ENCODE measurements at places on chromosomes 7 and 10.
A peak's percentile ranks its signal among the peaks of the same experiment; 100 is the strongest.

GRCh38 chr7:95088536-95089215 lies 181.3 kb downstream of the PPP1R9A start:
- DNase-seq = no peak

DNA sequence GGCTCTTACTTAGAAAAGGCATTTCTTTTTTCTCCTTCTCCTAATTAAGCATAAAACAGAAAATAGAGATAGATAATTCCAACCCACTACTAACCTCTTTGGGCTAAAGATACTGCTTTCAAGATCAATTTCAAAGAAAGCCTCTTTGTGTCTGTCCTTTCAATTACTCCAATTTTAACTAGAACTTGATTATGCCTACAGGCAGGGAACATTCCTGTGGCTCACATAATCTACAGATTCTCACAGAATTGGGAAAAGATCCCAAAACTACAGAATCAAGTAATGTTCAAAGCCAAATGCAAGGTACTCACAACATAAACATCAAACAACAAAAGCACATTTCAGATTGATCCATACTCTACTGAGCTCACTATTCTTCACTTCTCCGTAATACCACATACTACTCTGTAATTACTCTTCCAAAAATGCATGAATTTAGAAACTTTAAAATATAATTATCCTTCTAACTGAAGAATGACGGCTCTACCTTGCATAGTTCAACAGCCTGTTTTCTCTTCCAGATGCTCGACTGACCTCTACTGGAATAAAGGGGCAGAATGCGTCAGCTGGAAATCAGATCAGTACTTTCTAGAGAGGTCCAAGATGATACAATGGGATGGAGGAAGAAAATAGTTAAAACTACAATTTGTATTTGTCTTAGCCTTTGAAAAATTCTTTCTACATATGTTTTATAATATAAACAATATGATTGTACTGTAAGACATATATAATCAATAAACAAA lies 3.9 kb downstream of the MTERF1 start:
- no peak for DNase-seq

GRCh38 chr10:71268247-71268691 lies 50.8 kb upstream of the SLC29A3 start:
- DNase-seq = no peak

- DNase-seq = peak; percentile 74
Observed at GRCh38 chr7:148983200-148984146, 44.8 kb downstream of the PDIA4 start.

DNA sequence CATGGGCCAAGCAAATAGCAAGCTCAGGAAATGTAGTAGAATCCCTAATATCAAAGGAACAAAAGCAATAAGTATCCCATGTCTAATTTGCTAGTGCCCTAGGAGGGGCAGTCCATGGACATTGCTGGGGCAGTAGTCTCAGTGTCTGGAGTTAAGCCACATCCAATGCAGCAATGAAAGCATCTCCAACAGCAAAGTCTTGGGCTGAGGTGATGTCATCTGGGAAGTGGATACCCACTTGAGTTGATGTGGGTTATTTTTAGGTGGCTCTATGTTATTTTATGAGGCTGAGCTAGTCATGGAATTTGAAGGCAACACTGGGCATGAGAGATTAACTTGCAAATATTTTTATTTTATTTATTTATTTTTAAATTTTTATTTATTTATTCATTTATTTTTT lies 540.0 kb downstream of the ETV1 start:
- no peak for DNase-seq

DNA sequence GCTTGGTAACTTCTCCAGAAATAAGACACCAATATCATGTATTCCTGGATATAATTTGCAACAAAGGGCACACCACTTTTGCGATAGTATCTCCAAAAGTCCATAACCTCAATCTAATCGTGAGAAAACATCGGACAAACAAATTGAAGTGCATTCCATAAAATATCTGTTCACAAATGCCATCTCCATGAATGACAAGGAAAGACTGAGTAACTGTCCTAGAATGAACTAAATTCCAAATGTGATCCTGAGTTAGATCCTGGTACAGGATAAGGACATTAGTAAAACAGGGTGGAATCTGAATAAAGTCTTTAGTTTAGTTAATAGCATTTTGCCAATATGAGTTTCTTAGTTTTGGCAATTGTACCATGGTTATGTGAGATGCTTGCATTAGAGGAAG lies 384.2 kb downstream of the SUGCT start:
- DNase-seq = no peak

DNA sequence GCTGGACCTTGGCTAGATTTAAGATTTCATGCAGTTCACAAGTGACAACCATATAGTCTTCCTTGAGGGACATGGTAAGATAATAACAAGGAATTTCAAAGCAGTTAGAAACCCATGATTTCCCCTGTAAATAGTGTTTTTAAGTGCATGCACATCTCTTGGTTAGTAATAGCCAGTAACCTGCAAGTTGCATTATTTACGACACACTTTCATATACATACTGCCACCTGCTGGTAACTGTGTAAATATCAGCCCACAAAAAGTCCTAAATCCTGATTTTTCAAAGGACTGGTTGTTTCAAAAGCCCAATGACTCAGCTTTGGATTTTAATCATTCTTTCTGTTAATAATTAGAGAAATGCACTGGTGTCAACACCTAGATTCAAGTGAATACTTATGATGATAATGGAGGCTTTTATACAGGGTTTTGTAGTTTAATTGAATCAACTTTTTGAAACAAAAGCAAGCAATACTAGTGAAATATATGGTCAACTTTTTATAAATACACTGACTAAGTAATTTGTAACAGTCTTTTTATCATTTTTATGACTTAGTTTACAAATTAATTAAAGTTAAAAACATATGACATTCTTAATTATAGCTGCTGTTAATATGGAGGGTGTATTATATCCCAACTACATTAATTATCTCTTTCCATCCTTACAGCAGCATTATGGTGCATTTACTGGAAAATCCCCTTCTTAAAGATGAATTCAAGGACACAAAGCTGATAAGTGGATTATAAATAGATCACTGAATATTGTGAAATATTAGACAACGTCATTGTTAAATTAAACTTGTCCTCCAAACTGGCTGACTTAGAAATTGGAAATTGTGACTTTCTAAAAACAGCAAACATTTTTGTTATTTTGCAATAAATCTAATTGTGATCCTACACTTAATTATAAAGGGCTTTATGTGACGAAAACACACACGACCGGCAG lies 367.7 kb upstream of the SEMA3D start:
- DNase-seq = peak; percentile 34

DNA sequence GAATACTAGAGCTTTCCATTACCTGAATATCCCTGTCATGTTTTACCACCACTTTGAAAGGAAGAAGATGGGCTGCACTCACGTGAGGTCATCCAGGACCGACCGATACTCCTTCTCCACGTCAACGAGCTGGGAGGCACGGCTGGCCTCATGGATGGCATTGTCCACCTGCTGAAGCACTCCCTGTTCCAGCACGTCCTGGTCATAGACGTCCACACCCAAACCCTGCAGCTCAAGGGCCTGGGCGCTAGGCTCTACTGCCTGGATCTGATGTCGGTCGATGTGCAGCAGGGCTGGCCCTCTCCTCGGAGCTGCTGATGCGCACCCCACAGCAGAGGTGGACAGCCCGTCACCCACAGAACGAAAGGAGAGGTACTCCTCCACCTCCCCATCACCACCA lies 6.5 kb downstream of the ERCC6 start:
- no peak for DNase-seq

- DNase-seq = no peak
Observed at GRCh38 chr10:110475722-110476515, 21.8 kb upstream of the DUSP5 start.

- DNase-seq = no peak
Observed at GRCh38 chr7:152624228-152624627, 51.7 kb downstream of the XRCC2 start.

- no peak for DNase-seq
Observed at GRCh38 chr10:87634311-87634710, 25.4 kb upstream of the PAPSS2 start.

- DNase-seq = no peak
Observed at GRCh38 chr10:129279446-129280154, 187.4 kb upstream of the MGMT start.

DNA sequence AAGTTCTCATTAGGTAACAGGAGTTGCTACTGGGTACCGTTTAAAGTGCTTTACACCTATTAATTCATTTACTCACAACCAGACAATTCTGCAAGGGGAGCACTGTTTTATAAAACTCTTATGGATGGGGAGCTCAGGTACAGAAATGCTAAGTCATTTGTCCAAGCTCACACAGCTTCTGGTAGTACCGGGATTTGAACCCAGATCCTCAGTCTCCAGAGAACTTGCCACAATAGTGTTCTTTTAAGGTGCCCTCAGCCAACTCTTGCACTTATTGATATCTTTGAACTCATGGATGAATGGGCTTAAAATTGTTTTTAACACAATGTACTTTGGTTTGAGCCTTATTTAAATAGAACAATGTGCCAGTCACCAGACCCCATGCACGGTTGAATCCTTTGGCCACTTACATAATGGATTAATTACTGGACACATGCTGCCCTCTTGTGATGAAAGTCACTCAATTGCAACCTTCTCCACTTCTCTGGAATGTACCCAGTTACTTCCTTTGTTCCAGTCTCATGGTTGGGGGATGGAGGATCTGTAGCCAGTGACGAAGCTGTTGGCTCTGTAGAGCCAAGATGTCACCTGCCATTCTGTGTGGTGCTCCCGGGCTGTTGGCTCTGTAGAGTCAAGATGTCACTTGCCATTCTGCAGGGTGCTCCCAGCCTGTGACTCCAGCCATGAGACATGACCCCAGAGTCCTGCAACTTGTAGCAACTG lies 65.6 kb downstream of the NOD1 start:
- DNase-seq = no peak

GRCh38 chr10:33258967-33259366 lies 75.5 kb downstream of the NRP1 start:
- no peak for DNase-seq

DNA sequence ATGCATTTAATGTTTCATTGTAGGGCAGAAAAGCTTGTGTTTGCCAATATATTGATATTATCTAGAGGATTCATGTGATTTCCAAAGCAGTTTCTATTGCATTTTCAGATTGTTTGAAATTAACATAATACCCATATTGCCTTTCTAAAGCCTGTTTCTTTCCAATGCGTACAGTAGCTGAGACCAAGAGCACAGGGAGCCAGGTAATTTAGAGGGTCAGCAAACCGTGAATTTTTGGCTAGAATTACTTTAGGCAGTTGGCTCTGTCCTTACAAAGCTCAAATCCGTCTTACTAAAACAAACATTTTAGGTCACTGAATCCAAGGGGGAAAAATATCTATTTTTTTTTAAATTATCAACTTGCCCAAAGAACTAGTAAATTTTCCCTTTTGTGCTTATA lies 604.9 kb upstream of the ADARB2 start:
- DNase-seq = no peak

GRCh38 chr7:99719996-99720769 lies 14.8 kb downstream of the CYP3A7 start:
- DNase-seq = no peak

DNA sequence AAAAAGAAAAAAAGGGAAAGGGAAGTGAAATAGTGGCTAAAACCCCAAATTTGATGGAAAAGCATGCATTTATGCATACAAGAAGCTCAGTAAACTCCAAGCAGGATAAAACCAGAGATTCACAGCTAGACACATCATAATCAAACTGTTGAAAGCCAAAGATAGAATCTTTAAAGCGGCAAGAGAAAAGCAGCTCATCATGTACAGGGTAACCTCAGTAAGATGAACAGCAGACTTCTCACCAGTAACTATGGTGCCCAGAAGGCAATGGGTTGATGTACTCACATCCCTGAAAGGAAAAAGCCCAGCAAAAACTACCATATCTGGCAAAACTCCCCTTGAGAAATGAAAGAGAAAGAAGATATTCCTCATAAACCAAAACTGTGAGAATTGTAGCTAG lies 60.4 kb downstream of the TPST1 start:
- DNase-seq = no peak

GRCh38 chr10:29681676-29682448 lies 47.1 kb upstream of the SVIL start:
- DNase-seq = no peak

DNA sequence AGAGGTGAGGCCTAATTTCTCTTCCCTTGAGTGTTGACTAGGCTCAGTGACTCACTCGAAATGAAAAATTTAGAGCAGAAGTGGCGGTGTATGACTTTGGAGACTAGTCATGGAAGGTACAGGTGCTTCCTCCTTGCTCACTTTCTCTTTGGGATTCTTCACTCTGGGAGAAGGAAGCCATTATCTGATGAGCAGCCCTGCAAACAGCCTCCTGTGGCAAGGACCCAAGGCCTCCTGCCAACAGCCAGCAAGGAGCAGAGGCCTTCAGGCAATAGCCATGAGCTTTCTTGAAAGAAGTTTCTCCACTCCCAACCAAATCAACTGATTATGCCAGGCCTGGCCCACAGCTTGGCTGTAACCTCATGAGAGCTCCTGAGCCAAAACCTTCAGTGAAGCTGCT lies 369.6 kb upstream of the VWC2 start:
- no peak for DNase-seq

DNA sequence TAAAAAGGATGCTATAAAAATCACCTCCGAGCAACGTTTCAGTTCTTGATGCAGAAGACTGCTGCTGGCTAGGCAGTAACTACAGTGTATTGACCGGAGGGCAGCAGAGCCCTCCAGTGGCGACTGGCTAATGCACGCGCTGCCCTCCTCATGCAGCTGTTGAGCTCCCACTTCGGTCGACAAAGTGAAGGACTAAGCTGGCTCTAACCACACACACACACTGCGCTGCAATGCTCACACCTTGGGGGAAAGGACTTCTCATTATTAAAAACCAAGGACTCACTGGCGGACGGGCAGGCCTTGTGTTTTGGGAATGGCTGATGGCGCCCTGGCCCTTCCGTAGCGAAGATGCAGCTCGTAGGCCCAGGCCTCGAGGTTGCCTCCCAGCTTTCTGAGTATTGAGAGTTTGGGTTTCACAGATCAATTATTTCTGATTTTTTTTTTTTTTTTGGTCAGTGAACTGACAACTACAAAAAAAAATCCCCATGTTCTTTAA lies 120.9 kb upstream of the DIP2C start:
- DNase-seq = no peak

- DNase-seq = no peak
Observed at GRCh38 chr10:35934642-35934995, 292.5 kb upstream of the FZD8 start.

DNA sequence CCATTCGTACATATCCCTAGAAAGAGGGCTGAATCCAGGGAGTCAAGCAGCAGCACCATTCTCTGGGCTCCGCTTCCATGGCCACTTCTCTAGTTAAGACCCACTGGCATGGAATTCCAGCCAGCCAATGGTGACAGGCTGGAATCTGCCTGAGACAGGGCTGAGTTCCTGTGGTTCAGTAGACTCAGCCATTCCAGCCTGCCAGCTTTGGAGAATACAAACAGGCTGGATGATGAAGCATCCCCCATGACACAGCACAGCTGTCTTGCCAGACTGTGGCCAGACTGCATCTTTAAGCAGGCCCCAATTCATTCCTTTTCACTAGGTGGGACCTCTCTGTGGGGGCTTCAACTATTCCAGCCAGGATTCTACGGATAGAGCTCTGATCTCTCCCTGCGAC lies 329.6 kb downstream of the XPNPEP1 start:
- no peak for DNase-seq

GRCh38 chr7:21507627-21508343 lies 35.1 kb upstream of the DNAH11 start:
- peak; percentile 19 for DNase-seq

All from naive B cell (primary cell).